ENCODE measurements at places on chromosomes 1 and 21. TPM values are rescaled to one million over a fixed set of nuclear protein-coding genes. Genes with fewer than 3 reads are reported as not detected.

Gene MSH4
- total RNA-seq = 0.13 TPM

Gene KRTAP6-3
- total RNA-seq = not detected

Gene AADACL4
- total RNA-seq = not detected

Gene SMIM11
- 14.4 TPM for total RNA-seq

Gene TMIGD3
- 0.13 TPM for total RNA-seq

Gene COL9A2
- total RNA-seq = 2.3 TPM

Gene LCE2B
- not detected for total RNA-seq

Gene OLFML3
- 104 TPM for total RNA-seq

Gene SPATA17
- 1.4 TPM for total RNA-seq

Gene SIK1
- total RNA-seq = 1.2 TPM

Gene ADORA3
- not detected for total RNA-seq

Gene COL11A1
- 156 TPM for total RNA-seq

Gene RPTN
- 0.13 TPM for total RNA-seq

Gene KRTAP13-2
- total RNA-seq = not detected

Gene VAMP3
- total RNA-seq = 154 TPM

Gene AHCTF1
- 36.3 TPM for total RNA-seq

Gene DMBX1
- not detected for total RNA-seq

Gene ARHGEF16
- 0.11 TPM for total RNA-seq

Gene TCP10L
- 0.39 TPM for total RNA-seq

Gene CLDN17
- not detected for total RNA-seq

Gene PLEKHA6
- 1.6 TPM for total RNA-seq

Gene PRRX1
- 439 TPM for total RNA-seq

Gene LCE2C
- total RNA-seq = not detected

Gene PCBP3
- 5.8 TPM for total RNA-seq

Gene CFAP74
- total RNA-seq = not detected

Gene CFHR5
- not detected for total RNA-seq

Gene MROH9
- 0.22 TPM for total RNA-seq

All from articular chondrocyte of knee joint (primary cell).